ENCODE measurements at places on chromosomes 12 and 14.
A peak's percentile ranks its signal among the peaks of the same experiment; 100 is the strongest.

DNA sequence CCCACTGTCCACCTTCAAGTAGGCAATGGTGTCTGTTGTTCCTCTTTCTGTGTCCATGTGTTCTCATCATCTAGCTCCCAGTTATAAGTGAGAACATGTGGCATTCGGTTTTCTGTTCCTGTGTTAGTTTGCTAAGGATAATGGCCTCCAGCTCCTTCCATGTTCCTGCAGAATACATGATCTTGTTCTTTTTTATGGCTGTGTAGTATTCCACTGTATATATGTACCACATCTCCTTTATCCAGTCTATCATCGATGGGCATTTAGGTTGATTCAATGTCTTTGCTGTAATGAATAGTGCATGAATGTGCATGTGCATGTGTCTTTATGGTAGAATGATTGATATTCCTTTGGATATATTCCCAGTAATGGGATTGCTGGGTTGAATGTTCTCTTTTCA lies 123.3 kb upstream of the LHX5 start:
- no peak for DNase-seq

DNA sequence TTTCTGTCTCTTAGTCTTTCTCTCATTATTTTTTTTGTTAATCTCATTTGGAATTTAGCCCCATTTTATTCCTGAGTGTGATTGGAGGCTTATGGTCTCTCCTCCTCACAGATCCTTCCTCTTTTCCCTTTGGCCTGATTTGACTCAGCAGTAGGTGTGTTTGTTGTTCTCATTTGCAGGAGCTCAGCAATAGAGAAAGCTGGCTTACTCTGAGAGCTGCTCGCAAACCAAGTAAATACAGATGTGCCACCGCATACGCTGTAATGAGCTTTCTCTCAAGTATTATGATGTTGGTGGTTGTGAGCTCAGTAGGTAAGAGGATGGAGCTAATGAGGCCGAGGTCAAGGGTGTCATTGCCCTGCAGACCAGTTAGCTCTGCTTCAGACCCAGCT lies 206.5 kb downstream of the ETV6 start:
- no peak for DNase-seq

DNA sequence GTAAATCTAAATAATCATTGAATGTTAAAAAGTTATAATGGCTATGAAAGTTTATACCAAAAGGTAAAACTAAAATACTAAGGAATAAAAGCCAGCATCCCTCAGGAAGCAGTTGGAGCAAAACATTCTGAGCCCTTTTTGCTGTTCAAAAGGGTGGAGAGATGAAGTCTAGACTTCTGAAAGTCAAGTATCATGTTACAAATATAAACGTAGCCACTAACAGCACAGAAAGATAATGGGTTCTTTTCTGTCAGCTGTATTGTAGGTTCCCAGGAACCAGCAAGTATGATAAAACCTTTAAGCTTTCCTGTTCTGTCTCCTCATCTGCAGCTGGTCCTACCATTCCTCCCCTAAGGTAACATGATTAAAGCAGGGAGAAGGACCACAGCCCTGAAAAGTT lies 16.4 kb upstream of the PLD4 start:
- DNase-seq = peak; percentile 1

DNA sequence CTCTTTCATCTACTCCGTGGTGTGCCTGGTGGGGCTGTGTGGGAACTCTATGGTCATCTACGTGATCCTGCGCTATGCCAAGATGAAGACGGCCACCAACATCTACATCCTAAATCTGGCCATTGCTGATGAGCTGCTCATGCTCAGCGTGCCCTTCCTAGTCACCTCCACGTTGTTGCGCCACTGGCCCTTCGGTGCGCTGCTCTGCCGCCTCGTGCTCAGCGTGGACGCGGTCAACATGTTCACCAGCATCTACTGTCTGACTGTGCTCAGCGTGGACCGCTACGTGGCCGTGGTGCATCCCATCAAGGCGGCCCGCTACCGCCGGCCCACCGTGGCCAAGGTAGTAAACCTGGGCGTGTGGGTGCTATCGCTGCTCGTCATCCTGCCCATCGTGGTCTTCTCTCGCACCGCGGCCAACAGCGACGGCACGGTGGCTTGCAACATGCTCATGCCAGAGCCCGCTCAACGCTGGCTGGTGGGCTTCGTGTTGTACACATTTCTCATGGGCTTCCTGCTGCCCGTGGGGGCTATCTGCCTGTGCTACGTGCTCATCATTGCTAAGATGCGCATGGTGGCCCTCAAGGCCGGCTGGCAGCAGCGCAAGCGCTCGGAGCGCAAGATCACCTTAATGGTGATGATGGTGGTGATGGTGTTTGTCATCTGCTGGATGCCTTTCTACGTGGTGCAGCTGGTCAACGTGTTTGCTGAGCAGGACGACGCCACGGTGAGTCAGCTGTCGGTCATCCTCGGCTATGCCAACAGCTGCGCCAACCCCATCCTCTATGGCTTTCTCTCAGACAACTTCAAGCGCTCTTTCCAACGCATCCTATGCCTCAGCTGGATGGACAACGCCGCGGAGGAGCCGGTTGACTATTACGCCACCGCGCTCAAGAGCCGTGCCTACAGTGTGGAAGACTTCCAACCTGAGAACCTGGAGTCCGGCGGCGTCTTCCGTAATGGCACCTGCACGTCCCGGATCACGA lies 2.2 kb downstream of the SSTR1 start:
- DNase-seq = no peak

DNA sequence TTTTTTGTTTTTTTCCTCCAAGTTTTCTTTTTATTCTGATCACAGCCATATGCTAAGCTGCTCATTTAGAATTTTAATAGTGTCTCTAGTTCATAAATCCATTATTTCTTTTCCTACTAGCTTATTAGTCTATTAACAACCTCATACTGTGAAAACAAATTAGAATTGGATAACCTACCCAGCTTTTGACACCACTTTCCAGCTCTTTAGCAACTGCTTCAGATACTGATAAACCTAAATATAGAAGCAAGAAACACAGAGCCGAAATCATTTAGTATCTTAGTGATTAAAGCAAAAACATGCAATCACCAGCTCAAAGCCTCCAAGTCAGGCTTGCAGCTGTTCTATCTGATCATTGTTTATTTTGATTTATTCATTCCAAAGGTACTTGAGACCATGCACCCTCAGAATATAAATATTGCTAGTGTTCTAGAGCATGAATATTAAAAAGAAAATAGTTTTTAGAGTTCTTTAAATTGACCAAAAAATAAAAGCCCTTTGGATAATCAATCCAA lies 121.5 kb downstream of the STXBP6 start:
- DNase-seq = peak; percentile 12
